Lung microvascular endothelial cell (primary cell): ENCODE measurements at places on chromosomes 1 and 21. TPM values are rescaled to one million over a fixed set of nuclear protein-coding genes. Genes with fewer than 3 reads are reported as not detected.
A peak's percentile ranks its signal among the peaks of the same experiment; 100 is the strongest.

DNA sequence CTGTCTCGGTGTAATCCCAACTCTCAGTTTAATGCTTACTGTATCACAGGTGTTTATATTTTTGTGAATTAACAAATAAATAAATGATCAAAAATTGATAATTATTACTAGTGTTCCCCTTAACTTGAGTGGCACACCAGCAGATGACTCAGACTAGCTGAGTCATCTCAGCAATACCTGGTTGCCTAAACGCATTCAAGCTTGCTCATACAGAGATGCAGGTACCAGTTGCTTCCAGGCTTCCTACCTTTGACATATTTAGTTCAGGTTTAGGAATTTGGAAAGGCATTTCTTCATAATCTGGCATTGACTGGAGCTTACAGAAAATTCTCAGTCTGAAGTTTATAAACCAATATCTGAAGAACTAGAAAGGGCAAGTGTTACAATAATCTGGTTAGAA lies 78.9 kb upstream of the LMO4 start:
- no peak for DNase-seq

DNA sequence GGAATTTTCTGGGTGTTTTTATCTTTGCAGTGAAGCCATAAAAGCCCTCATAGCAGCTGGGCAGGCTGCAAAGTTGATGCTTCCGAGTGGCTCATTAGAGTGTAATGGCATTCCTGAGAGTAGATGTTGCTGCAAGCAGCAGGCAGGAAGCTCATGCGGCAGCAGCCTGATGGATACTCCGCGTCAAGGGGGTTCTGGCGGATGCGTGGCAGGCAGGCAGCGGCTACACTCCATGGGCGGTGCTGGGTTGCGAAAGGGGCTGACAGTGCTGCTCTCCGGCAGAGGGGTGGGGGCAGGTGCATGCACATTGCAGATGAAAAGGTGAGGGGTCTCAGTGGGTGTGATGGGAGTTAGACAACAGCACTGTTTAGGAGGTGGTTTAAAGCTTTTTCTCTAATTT lies 93.2 kb upstream of the AJAP1 start:
- DNase-seq, result no peak

DNA sequence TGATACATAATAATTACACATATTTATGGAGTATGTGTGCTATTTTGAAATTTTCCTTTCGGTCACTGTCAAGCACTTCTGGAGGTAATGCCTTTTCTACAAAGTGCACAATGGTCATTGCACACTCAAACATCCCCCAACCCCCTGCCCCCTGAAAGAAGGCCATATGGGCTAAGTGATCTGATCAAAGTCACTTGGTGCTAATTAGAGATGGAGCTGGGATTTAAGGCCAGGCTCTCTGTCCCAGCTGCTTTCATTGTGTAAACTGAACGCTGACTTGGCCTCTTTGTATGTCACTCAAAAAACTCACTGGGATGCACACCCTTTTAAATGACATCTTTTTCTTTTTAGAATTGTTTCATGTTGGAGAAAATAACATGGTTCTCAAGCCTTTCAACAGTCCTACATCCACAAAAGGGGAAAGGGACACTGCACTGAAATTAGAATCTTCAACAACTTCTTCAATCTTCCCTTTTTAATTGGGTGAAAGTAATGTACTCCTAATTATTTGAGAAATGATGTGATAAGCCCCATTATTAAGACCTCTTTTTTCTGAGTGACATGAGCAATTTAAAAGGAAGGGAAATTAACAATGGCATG lies 149.2 kb downstream of the ST6GALNAC5 start:
- no peak for DNase-seq

GRCh38 chr1:42380586-42381279 lies at the start of gene RIMKLA:
Gene RIMKLA (plus strand): TSS chr1:42380792. CDS start chr1:42380935, 143 bp downstream.
- DNase-seq, result peak; percentile 51

The MYBPHL gene
- not detected in 2 replicates for total RNA-seq

The OR2M3 gene
- total RNA-seq, result not detected in 2 replicates
